Stimulated activated CD8-positive, alpha-beta memory T cell treated with anti-CD3 and anti-CD28 coated beads, Interleukin-2, amount 100 ng/mL, for 1 hour (primary cell): ENCODE measurements at places on chromosomes 7 and 10.

- DNase-seq: no peak
These were observed 99.6 kb downstream of the STRA8 start for GRCh38 chr7:135333200-135333599.

DNA sequence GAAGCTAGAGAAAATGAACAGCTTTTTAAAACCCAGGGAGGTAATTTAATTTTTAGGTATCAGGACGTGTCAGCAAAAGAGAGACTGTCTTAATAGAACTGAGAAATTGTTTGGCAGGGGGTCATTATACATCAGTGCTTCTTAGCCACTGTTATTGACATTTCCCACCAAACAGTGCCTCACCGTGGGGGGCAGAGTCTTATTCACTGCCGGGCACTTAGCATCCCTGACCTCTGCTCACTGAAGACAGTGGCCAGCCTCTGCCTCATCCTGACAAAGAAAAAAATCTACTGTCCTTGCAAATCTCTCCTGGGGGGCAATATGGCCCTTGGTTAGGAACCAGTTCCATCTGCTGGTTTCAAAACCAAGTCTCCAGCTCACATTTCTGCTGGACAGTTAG lies 14.2 kb upstream of the MKI67 start:
- DNase-seq: no peak

DNA sequence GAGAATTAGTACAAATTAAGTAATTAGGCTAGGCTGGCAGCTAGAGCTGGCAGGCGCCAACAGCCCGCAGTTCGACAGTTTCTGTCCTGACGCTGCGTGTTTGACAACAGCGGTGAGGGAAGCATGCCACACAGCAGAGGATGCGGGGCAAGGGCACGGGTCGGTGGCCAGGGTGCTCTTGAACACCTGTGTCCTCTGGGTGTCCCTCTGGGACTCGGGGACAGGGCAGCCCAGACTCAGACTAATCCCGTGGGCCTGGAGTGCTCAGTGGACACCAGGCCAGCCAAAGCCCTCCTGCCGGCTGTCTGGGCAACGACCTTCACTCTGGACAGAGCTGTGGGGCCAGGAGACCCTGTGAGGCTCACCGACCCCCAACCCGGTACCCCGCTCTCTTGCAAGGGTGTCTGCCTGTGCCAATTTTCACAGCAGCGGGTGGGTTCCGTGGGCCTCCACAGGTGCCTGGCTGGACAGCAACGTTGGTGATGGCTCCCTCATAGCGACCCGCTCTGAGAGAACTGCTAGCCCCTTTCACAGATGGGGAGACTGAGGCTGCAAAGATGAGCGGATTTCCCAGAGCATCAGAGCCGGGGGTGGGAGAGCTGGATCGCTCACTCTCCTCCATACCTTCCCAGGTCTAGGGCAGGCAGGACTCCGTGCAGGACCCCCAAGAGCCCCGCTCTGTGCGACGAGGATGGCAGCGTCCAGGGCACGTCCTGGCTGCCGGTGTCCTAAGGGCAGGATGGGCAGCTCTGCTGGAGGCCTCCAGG lies 48.5 kb downstream of the FOXL3 start:
- DNase-seq: no peak

DNA sequence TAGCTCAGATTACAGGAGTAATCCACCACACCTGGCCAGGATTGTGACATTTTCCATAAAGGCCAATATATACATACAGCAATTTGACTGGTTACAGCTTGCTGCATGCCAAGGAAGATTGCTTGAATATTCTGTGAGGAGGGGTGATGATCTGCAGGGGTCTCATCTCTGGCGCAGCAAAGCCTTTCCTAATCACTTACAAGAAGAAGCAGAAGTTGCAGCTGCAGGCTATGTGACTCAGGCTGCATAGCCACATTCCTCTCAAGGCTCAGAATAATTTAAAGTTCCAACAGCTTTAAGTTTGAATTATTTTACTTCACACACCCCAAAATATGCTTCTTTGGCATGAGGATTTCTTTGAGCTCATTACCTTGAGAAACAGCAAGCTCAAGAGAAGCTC lies 11.4 kb upstream of the RASGEF1A start:
- no peak for DNase-seq

GRCh38 chr10:47190301-47190700 lies 109.7 kb upstream of the GDF10 start:
- no peak for DNase-seq
